ENCODE measurements at places on chromosomes 2 and 18.

- DNase-seq = no peak
Measured at GRCh38 chr2:216030216-216030615, 16.9 kb upstream of the MREG start.

DNA sequence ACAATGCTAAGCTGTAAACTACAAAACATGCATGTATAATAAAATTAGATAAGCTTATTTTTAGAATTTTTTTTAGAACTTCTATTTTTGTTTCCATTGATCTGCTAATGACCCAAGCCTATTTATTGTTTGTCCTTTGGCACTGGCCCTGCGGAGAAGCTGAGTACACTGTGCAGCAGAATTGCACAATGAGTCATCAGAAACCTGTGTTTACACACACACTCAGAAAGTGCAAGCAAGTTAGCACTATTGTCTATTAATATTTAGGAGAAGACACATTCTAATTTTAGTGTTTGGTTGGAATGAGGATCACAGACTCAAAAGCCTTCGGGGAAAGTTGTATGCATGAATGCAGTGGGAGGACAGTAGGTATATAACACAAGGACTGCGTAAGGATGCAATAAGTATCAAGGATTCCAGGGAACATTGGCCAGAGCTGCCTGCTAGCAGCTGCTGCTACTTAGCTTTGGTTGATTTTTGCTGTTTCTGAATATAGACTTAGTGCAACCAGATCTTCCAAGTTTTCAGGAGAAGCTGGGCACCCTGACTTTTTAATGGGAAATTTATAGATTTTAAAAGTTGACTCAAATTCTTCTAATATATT lies 128.2 kb downstream of the KCNH7 start:
- DNase-seq = no peak

DNA sequence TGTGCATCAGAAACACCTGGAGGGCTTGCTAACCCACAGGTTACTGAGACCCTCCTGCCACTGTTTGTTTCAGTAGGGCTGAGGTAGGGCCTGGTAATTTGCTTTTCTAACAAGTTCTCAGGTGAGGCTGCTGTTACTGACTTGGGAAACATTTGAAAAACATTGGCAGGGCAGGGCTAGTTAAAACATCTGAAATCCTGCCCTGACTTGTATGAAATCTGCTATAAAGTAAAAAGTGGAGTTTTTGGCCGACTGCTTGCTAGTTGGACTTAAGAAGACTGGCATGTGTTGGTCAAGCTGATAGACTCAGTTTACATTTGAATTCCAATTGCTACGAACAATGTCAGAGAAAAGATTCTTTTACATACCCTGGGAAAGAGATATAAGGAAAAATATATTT lies 111.6 kb upstream of the DLX2 start:
- no peak for DNase-seq

DNA sequence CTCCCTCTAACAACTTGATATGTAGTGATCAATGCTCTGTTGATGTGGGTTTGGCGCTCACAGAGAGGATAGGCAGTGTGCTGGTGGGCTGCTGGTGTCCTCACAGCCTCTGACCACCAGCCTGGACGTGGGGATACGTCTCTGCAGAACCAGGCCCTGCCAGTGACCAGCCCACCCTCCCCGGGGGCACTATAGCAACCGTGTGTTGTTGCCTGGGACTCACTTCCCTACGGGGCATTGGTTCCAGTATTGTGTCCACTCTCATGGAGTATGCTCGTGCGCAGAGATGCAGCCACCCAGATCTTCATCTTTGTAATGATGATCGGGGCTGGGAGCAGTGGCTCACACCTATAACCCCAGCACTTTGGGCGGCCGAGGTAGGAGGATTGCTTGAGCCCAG lies 180.1 kb downstream of the LDLRAD4 start:
- no peak for DNase-seq

- DNase-seq = no peak
Measured at GRCh38 chr2:1665761-1666505, 78.4 kb downstream of the PXDN start.

GRCh38 chr2:95296880-95297487 lies at the start of gene KCNIP3:
Gene KCNIP3, plus strand, starts transcription at chr2:95297347. Its CDS starts 92 bp downstream, at chr2:95297439.
- DNase-seq = no peak

GRCh38 chr2:105085525-105085924 lies 47.7 kb downstream of the MRPS9 start:
- no peak for DNase-seq

DNA sequence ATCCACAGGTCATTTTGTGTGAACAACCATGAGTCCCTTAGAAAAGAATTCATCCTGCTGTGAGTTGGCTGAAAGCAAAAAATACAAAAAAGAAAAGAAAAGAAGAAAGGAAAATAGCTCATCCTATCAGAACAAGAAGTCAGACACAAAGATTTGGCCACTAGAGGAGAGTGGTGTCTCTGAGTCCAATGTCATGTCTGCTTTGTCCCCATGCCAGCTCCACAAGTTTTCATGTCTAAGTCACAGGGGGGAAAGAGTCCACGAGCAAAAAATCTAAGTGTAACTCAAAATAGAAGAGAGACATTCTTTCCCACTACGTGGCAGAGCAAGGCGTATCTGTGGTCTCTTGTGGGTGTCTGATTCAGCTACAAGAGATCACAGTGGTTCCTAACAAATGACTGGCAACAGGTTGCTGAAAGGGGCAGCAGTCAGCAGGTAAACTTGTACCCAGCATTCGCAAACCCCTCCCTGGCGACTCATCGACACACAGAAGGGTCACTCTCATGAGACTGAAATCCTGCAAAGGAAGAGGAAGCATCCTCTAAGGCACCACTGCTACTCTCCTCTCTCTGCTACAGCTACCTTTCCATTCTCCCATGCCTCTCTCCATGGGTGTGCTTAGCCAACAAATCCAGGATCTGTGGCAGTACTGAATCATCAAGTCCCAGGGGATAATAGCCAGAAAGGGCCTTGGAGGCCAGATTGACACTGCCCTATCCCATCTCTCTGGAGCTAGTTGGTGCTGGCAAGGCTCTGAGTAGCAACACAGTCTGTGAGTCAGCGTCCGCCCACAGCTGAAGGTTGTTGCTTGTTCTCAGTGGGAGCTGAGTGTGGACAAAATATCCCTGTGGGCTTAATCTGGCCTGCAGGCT lies 123.0 kb upstream of the SLC39A10 start:
- DNase-seq = no peak

GRCh38 chr2:83251321-83251872 lies 1207.7 kb downstream of the SUCLG1 start:
- no peak for DNase-seq

- no peak for DNase-seq
Measured at GRCh38 chr2:50694798-50695197, 337.1 kb downstream of the NRXN1 start.

- DNase-seq = no peak
Measured at GRCh38 chr2:240123821-240124650, 12.1 kb downstream of the COPS9 start.

DNA sequence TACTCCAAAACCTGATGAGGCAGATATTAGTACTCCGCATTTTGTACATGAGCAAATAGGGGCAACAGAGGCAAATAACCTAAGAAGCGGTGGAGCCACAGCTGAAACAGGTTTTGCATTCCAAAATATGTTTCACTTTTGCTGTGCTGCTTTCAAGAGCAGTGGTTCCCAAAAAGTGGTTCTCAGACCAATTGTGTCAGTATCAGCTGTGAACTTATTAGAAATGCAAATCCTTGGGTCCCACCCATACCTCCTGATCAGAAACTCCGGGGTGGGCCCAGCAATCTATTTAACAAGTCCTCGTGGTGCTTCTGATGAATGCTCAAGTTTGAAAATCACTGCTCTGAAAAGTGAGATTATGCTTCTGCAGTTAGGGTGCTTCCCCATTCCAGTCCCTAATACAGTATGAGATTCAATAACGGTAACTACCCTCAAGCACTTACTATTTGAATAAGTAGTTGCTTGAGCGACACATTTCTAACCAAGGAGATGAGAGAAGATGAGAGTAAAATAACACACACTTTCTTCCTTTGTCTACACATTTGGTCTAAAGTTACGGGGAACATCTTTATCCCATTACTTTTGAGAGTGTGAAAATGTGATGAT lies 17.8 kb upstream of the TCF4 start:
- no peak for DNase-seq

GRCh38 chr18:76499637-76500340 lies 4.7 kb upstream of the ZNF516 start:
- no peak for DNase-seq

DNA sequence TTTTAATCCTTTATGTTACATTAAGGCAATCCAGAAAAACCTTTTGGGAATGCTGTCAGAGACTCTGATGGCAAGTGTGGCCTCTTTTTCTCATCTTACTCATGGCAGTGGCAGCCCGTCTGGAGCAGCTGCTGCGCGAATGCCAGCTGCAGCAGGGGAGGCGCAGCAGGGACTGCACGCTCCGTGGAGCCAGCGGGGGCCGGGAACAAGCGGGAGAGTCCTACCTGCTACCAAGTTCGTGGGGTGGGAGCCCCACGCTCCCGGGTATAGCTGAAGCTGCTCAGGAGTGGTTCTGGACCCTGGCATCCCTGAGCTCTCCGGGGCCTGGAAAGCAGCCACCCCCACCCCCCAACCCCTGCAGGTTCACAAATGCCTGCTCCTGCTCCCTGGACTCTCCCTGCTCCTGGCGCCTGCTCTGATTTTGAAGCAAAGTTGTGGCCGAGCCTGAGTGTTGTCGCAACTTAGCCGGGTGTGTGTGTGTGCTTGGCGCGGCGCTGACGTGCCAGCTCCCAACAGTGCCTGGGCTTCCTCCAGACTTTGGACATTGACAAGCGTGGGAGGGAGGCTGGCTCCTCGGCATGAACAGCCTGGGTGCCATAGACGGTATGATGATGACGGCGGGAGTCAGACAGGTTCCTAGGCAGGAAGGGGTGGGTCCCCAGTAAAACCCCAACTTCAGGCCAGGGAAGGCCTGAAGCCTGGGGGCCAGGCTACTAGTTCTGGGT lies 21.7 kb downstream of the TMX3 start:
- DNase-seq = no peak

GRCh38 chr2:239532859-239533258 lies 132.0 kb upstream of the HDAC4 start:
- DNase-seq = no peak

GRCh38 chr2:200655918-200656580 lies 70.2 kb downstream of the AOX1 start:
- DNase-seq = no peak

GRCh38 chr2:111665011-111665410 lies 219.0 kb downstream of the ANAPC1 start:
- no peak for DNase-seq

GRCh38 chr2:197704434-197705120 lies 592 bp upstream of the MARS2 start:
- DNase-seq = no peak

DNA sequence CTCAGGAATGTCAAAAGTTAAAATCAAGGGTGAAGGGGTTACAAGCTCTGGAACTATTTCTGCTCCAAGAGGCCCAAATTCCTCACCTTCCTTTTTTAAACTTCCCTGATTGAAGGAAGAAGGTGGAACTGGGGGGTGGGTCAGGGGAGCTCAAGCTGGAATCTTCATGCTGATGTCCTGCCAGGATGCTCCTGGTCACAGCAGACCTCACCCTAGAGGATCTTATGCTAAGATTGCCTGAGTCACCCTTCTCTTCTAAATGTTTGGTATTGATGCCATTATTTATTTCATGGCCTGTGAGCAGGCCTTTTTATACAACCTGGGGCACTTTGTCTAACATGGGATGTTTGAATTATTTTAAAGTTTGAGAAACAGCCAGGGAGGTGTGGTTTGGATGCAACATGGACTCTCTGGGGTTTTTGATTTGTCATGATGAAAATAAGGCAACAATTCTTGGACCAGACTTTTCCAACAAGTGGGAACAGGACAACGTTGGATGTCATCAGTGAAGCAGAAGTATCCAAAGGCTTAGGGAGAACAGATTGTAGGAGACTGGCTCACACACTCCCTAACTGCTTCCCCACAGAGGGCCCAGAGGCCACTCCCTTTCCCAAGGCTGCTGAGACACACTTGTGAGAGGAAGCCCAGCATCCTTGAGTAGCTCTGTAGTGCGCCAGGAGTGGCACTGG lies 420.2 kb upstream of the MEX3C start:
- no peak for DNase-seq

DNA sequence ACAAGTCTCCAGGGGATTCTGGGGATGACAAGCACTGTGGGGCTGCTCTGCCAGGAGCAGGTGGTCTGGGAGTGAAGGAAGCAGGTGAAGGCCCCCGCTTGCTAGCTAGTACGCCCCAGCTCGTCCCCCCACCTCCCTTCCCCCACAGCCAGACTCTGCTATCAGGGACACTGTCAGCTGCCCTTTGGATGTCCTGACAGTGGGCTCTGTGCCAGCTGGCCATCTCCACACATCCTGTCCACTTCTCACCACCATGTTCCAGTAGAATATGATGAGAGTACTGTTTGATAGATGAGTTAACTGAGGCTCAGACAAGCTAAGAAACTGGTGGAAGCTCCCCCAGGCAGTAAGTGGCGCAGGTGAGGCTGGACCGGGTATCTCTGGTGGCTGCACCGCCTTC lies 276.2 kb downstream of the CELF4 start:
- no peak for DNase-seq

DNA sequence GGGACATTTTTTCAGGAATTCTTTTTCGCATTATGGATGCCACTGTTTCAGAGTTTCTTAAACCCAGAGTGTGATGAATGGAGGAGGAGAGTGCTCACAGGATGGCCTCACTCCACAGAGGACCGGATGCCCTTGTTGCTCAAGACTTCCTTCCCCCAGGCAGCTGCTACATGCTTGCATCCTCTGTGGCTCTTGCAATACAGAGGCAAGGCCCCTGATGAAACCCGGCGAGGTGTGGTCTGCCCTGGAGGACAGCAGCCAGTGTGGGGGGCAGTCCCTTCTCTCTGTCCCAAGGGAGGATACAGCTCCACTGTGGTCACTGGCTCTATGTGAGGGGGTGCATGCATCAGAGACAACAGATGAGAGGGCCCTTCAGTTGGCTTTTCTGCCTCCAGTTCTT lies 109.6 kb downstream of the SH3RF3 start:
- DNase-seq = no peak

DNA sequence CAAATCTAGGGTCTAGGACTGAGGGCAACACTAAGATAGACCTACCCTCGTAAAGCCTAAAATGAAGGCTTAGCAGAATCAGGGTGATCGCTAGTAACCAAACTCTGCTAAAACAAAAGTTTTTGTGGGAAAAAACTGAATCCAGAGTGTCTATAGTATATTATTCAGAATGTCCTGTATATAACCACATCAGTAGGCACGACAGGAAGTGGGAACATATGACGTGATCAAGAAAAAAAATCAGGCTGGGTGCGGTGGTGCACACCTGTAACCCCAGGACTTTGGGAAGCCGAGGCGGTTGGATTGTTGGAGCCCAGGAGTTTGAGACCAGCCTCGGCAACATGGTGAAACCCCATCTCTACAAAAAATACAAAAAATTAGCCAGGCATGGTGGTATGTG lies 106.1 kb downstream of the UGGT1 start:
- DNase-seq = no peak

- no peak for DNase-seq
Measured at GRCh38 chr18:58639751-58640427, 11.0 kb upstream of the ALPK2 start.
